ENCODE measurements at places on chromosomes 1 and 21. TPM values are rescaled to one million over a fixed set of nuclear protein-coding genes. Genes with fewer than 3 reads are reported as not detected.

Gene C1QB
- 5.9 TPM for total RNA-seq

Gene TAL1
- 2.7 TPM for total RNA-seq

Gene RORC
- total RNA-seq, result under 0.01 TPM

Gene EXO1
- total RNA-seq, result 2.2 TPM

Gene DCLRE1B
- total RNA-seq, result 7.1 TPM
